Fibroblast of skin of left biceps (primary cell): ENCODE measurements at places on chromosomes 3 and 15.

GRCh38 chr3:187702507-187703033 is at the start of gene RTP2:
Gene RTP2 (minus strand): TSS chr3:187702557. CDS start chr3:187702128, 429 bp downstream.
- DNase-seq = no peak

DNA sequence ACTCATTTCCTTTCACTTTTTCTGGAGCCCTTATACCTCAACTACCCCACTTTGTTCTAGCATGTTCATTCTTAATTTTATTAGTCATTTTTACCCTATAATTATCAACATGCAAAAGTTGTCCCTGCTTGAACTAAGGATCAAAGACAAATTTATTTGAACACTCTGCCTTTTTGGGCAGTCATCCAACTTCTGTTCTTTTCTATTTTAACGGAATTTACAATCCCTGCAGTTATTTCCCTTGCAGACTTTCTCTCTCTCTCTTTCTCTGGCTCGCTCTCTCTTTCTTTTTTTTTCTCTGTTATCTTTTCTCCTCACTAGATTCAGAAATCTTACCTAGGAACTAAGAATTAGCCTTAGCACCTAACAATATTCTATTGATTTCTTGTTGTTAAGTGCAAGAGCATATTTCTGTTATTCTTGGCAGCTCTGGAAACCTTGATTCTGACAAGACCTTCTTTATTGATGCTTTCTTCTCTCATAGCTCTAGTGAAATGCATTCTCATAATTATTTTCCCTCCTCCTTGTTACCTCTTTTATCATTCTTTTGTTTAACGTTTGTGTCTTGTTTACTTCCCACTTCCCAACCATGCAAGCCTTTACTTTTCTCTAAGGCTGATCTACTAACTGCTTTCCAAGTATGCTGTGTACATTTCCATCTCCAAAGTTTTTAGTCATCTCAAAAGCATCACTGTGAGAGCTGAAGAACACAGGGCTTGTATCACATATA is 951.6 kb downstream of the DIPK2A start:
- DNase-seq = no peak

DNA sequence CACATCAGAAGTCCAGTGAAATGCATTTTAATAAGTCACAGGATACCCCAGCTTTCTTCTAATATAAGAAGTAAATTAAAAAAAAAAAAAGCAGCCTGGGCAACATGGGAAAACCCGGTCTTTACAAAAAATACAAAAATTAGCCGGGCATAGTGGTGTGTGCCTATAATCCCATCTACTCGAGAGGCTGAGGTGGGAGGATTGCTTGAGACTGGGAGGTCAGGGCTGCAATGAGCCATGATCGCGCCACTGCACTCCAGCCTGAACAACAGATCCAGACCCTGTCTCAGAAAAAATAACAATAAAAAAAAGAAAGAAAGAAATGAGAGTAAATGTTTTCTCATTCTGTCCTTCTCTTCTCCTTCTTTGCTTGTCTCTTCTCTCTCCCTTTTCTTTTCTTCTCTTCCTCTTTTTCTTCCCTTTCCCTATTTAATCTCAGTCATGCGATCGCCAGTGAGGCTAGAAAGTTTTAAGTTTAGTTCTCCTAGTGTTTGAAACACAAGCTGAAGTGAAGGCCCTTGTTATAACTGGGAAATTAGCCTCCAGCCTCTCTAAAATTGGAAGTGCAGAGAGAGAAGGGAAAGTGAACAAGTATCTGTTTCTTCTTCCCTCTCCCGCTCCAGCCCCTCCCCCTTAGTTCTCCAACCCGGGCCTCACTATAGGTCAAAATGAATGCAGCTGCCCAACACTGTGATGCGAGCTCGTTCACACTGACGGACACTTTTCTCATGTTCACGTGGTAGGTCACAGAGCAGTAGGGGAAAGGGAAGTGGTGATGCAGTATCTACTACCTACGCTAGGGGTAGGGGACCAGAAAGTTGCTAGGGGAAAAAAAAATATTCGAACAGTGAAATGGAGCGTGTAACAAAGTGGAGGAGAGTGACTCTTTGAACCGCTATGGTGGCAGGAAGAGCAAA is 23.5 kb upstream of the TSC22D2 start:
- no peak for DNase-seq

- DNase-seq = no peak
These were observed 18.3 kb downstream of the OSBPL10 start for GRCh38 chr3:31962801-31963205.

DNA sequence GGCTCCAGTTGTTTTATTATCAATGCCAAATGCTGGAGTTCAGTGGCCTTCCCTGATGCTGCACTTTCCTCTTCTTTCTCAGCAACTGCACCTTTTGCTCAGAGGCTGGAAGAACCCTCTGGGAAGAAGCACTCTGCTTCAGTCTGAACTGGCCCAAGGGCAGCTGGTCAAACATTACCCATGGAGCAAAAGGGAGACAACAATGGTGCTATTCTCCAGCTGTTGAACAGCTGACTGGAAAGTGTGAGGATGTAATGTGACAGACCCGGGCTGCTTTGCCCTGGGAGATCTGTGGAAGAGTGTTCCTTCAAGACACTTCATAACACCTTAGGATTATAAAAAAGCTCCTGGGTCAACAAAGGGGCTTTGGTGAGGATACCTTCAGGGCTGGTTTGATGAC is 84.9 kb downstream of the EPHB1 start:
- DNase-seq = no peak

GRCh38 chr3:190810957-190811356 is 51.5 kb downstream of the GMNC start:
- no peak for DNase-seq

DNA sequence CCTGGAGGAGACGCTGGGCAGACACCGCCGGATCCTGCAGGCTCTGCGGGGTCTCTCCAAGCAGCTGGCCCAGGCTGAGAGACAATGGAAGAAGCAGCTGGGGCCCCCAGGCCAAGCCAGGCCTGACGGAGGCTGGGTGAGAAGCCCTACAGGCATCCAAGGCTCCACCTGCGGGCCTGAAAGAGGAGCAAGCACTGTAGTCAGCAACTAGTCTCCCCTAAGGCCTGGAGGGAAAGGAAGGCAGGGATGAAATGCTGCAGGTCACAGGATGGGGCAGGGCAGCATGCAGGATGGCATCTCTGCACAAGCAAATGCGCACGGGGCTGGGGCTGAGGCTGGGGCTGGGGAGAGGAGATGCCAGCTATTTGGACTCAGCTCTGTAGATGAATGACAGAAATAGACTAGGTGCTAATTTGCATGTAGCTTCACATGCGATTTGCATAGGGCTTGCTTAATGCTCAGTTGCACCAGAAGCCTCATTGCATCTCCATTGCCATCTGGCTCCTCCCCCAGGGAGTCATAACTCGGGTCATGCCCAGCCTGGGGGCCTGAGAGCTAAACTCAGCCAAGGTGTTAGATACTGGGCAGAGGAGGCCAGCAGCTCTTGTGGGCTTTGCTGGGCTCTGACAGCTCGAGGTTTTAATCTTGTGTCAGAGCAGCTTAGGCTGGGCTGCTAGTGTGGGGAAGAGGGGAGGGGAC is 5.2 kb upstream of the CPLX3 start:
- DNase-seq = no peak

- DNase-seq = no peak
These were observed 25.5 kb upstream of the APOD start for GRCh38 chr3:195609229-195609628.

DNA sequence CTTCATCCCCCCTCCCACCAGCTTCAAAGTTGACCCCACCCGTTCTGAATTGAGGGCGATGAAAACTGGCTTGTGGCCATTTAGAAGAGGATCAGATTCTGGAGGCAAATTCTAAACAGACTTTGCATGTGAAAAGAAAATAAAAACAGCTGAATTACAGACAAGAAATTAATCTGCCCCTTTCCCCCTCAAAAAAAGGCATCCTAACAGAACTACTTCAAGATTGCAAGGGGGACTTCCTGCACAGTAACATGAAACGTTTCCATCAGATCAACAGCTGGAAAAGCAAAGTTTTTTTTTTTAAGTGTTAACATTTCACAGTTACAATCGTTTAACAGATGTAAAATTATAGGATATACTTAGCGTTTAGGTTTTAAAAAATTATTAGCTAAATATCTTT is 229.3 kb downstream of the RORA start:
- no peak for DNase-seq

DNA sequence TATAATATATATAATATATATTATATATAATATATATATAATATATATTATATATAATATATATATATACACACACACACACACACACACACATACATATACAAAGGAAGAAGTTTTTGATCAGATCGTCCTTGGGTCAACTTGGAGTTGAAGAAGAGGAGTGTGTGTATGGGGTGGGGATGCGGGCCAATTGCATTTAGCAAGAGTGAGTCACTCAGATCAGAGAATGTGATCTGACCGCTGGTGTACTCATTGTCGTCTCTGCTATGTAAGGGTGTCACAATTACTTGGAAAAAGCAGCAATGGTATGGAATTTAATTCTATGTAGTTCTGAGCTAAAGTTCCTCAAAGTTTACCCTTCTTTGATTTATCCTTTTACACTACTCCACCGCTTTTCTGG is 4.6 kb upstream of the VGLL3 start:
- DNase-seq = no peak

DNA sequence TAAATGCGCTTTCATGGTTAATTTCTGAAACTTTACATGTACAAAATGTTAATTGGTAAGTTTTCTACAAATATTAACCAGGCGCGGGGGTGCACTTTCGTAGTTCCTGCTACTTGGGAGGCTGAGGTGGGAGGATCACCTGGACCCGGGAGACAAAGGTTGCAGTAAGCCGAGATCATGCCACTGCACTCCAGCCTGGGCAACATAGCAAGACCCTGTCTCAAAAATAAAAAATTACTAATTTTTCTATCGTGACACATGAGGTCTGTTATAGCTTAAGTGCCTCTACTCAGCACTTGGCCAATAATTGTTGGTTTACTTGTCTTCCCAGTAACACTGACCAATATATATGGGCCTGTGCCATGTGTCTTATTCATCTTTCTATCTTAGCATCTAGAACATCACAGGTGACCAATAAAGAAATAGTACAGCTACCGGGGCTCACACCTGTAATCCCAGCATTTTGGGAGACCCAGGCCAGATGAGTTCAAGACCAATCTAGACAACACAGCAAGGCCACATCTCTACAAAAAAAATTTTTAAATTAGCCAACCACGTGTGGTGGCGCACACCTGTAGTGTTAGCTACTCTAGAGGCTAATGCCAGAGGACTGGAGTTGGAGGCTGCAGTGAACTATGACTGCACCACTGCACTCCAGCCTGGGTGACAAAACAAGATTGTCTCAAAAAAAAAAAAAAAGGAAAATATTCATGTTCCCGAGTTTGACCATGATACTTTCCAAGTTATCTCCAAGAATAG is 6.1 kb downstream of the MSL2 start:
- no peak for DNase-seq

GRCh38 chr3:139388821-139389551 is 461 bp downstream of the COPB2 start:
- DNase-seq = no peak

- DNase-seq = no peak
These were observed 46.2 kb downstream of the CCDC12 start for GRCh38 chr3:46930166-46930944.

GRCh38 chr3:152818027-152818426 is 16.9 kb upstream of the P2RY1 start:
- no peak for DNase-seq

DNA sequence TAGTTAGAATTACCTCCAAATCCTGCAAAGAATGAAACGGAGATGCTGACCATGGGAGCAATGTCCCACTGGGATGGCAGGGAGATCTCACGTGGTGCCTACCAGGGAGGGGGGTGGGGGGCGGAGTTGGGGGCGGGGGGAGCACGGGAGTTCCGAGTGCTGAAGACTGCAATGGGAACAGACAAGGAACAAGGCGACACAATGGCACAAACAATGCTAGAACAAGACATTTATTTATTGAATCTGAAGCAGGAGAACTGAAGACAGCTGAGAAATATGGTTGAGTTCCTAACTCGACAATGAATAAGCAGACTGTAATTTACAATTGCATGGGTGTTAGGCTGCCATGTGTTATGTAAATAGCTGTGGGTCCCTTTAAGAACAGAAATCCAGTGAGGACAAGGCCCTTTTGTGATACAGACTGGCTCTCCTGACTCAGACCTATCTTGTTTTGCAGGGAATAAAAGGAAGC is 91.2 kb downstream of the AQP9 start:
- no peak for DNase-seq
